GM20000 (cell line): ENCODE measurements at places on chromosomes 1 and 21.

- no peak for DNase-seq
Observed at GRCh38 chr1:44389437-44389836, 15.6 kb upstream of the RNF220 start.

DNA sequence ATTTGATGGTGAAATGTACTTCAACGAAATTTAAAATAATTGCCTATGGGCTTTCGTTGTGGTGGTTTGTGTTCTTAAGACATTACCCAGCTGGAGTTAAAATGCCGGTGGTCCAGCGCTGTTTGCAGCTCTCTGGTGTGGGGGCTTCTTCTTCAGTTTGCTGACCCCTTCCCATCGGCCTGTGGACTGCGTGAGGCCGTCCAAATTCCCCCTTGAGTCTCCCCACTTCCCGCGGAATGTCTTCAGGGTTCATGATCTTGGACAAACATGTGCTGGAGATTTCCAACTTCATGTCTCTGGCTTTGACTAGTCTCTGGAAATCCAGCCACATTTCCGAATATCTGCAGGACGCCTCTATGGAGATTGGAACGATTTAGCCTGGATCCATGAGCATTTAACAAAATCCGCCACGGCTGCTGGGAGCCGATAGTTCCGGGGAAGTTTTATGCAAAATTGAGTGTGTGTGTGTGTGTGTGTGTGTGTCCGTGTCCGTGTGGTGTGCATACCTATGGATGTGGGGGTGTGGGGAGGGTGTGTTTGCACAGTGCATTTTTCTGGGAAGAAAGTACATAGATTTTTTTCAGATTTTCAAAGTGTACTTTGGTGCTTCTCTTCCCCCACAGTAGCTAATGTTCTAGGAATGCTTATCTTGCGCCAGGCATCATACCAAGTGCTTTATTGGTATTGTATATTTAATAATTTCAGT is 117.2 kb downstream of the PCP4 start:
- DNase-seq = no peak

- no peak for DNase-seq
Observed at GRCh38 chr1:197954718-197955418, 37.7 kb downstream of the LHX9 start.

GRCh38 chr1:100122177-100122576 is 10.6 kb downstream of the SASS6 start:
- no peak for DNase-seq

DNA sequence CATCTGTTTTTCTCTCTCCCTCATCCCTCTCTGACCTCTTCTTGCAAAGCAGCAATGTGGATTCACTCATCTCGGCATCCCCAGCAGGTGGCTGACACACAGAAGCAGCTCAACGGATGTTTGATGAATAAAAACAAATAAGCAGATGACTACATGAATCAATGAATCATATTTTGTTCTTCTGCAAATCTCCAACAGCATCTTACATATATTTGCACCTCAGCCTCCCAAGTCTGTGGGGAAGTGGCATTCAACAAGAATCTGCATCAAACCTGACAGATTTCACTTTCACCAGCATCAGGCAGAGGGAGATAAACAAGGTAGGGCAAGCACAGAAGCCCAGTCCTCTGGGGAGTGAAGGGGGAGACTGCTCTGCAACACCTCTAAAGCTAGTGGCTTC is 34.0 kb downstream of the CAPN8 start:
- DNase-seq = no peak

DNA sequence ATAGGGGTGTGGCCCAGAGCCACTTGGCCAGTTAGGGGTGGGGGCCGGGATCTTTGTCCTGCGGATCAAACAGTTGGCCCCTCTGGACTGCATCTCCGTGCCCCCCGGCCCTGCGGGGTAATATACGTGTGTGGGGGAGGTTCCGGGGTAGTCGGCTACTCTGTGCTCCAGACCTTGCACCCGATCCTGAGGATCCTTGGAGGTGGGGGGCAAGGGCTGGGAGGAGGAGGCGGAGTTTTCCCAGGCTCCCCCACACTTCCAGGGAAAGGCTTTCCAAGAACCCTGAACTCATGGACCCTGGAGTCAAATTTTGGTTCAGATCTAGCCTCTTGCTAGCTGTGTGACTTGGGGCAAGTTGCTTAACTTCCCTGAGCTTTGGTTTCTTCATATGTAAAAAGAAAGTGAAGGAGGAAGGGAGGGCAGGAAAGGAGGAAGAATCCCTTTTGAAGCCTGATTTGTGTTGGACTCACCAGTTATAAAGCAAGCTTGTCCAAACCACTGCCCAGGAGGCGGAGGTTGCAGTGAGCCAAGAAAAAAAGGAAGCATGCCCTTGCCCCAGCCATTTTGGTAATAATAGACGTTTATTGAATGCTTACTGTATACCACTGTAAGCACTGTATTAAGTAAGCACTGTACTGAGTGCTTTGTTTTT is 686 bp downstream of the MIIP start:
- DNase-seq = no peak

DNA sequence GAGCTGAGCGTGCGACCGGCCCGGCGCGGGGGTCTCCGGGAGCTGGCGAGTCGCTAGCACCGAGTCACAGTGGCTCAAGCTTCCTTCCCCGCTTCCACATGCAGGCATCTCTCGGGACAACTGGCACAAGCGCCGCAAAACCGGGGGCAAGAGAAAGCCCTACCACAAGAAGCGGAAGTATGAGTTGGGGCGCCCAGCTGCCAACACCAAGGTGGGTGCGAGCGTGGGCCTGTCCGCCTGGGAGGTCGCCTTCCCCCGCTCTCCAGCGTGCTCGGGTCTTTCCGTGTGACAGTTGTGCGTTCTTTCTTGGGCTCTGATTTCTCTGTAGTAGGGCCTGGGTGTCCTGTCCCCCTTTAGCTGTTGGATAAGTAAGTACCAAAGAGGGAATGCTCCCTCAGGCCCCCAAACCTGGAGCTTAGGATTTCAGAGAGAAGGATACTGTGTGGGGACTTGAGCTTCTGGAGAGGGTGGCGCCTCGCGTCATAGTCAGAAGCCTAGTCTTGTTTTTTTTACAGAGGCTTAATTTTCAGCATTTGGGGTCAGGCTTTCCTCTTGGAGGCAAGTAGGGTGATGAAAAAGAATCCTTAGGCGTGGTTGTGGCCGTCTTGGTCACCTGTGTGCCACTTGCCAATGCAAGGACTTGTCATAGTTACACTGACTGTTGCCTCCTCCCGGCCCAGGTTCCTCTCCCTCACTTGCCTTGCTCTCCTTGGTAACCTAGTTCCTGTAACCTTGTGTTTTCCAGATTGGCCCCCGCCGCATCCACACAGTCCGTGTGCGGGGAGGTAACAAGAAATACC is 790 bp downstream of the RPS8 start:
- DNase-seq = no peak

DNA sequence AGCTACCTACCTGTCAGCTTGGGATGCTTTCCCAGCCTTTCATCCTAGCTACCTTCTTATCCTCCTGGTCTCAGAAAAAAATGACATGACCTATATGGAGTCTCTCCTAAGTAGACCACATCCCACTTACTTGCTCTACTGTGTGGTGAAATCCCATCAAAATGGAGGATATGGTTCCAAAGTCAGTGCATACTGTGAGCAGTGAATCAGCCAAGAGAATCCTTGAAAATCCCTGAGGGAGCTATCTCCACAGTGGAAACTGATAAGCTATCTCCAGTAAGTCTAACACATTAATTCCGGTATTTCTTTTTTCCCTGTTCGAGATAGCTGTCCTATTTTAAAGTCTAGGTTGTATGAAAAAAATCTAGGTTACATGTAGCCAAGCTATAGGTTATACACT is 189.7 kb downstream of the FGGY start:
- no peak for DNase-seq

DNA sequence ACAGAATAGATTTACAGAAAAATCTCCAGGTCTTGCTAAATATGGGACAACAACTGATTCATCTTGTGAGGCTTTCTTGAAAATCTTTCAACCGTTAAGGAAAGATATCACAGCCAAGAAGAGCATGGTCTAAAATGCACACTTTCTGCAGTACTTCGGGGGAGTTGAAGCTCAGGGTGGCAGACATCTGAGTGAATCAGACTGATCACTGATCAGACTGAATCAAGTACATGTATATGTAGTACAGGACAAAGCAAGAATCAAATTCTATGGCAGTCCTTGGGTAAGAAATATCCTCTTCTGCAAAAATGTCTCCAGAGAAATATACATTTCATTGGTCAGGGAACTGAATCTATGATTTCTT is 212.4 kb upstream of the SPAG17 start:
- DNase-seq = no peak

GRCh38 chr1:232508130-232508701 is 121.7 kb downstream of the SIPA1L2 start:
- no peak for DNase-seq

- DNase-seq = no peak
Observed at GRCh38 chr1:34759503-34760357, at the start of gene GJB4. Gene GJB4, plus strand, starts transcription at chr1:34759740. Its CDS starts 1,515 bp downstream, at chr1:34761255.

GRCh38 chr1:84619383-84620102 is 45.3 kb upstream of the CTBS start:
- no peak for DNase-seq

DNA sequence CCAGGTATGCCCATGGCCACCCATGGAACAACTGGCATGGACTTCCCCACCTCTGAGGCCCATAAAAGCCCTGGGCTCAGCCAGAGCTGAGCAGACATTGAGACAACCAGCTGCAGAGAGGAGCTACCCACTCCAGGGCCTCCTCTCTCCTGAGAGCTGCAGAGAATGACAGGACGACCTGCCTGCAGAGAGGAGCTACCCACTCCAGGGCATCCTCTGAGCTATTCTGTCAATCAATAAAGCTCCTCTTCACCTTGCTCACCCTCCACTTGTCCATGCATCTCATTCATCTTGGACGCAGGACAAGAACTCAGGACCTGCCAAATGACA is 43.4 kb downstream of the MATN1 start:
- DNase-seq = no peak

DNA sequence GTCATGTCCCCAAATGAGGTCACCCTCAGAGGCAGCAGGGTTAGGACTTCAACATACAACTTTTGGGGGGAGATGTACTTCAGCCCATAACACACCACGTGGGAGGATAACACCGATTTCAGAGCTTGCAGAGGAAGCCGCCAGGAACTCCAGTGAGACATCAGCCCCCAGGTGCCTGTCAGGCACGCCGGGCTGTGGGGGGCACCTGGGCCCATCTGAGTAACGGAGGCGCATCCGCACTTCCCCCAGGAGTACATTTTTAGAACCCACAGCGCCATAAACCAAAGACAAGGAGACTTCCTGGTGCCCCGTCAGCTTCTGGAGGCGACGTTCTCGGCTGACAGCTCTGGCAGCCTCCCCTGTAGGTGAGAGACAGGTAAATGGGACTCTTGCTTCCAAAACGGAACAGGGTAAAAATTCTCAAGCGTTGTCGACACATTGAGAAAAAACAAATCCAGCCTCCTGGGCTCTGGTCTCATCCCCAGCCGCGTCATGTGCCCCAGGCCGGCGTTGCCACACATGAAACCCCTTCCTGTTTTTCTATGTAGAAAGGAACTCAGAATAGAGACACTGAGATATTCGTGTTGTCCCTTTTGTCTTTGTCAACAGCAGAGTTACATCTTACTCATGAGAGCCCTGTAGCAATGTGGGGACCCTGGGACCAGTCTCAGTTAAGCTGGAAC is 93.3 kb downstream of the PDE9A start:
- DNase-seq = no peak

DNA sequence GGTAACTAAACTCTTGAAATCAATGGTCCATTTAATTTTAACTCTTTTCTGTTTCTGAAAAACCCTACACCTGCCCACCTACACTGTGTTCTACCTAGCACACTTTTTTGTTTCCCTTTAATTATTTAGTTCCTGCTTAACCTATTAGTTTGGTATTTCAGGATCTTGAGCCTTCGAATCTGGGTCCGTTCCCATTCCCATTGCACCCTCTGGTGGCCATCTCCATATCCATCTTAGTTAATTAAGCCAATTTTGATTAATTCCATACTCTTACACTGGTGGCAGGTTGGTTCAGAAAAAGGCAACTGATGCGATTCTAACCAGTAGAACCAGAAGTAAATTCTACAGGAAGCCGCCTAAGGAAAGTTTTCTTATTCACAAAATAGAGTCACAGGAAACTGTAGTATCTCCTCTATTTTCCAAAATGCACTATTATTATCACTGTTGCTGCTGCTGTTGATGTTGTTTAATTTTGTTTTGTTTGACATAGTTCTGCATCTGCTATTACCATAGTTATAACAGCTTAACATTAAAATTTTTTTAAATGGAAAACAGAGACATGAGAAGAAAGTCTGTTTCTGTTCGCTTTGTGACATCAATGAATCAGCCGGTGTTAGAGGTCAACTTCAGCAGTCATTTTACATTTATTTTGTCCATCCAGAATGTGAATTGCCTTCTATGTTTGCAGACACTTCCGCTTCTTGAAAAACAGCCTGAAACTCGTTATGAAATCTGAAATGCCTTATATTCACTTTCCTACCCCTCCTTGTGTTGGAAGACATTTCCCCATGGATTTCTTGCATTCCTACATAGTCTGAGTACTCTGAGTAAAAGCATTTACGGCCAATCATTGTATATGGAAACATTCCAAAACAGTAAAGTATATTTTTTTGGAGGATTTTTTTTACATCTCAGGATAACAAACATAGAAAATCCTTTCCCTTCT is 115.5 kb upstream of the NCAM2 start:
- no peak for DNase-seq

- no peak for DNase-seq
Observed at GRCh38 chr1:45008516-45008915, 2.6 kb downstream of the HECTD3 start.

GRCh38 chr21:37525810-37526209 is 159.2 kb downstream of the DYRK1A start:
- no peak for DNase-seq

GRCh38 chr1:91575909-91576519 is 75.4 kb downstream of the CDC7 start:
- DNase-seq = no peak

GRCh38 chr1:29962336-29962735 is 726.0 kb downstream of the PTPRU start:
- no peak for DNase-seq

DNA sequence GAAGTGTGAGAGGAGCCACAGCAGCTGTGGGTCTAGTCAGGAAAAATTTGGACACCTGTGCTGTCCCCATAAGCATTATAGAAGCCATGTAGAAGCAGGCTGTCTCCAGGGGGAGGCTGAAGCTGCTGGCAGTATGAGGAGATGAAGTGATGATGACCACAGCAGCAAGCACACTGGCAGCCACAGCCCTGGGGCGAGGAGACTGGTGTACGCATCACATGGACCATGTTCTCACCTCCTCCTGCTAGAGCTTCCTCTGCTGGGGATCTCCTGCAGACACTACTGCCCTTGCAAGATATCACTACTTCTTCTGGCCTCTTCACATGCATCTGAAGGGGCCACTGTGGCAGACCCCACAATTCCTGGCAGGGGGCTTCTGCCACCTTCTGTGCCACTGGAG is 33.8 kb upstream of the CREG1 start:
- no peak for DNase-seq

- no peak for DNase-seq
Observed at GRCh38 chr21:25370311-25370744, 237.0 kb downstream of the MRPL39 start.

DNA sequence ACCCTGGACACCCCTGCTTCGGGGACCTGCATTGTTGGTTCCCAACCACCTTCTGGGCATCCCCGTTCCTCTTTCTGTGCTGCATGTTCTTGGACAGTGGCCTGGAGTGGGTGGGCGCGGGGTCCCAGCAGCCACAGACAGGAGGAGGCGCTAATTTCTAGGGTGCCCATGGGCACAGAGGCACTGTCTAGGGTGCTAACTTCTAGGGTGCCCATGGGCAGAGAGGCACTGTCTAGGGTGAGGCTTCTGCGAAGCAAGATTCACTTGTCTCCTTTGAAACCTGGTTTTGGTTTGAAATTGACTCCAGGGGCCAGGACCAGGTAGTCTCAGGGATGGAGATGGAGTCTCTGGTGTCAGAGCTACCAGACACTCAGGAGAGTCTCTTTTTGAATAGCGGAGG is 815 bp upstream of the MEGF6 start:
- DNase-seq = no peak

- peak; percentile 38 for DNase-seq
Observed at GRCh38 chr1:87826681-87827251, 498.1 kb downstream of the LMO4 start.
